Activated naive CD4-positive, alpha-beta T cell treated with anti-CD3 and anti-CD28 coated beads, Interleukin-2, amount 50 U/mL, for 72 hours (primary cell): ENCODE measurements at places on chromosomes 16 and 17. TPM values are rescaled to one million over a fixed set of nuclear protein-coding genes. Genes with fewer than 3 reads are reported as not detected.

GRCh38 chr17:41647940-41648410 lies 23.6 kb upstream of the KRT17 start:
- DNase-seq = peak; percentile 83

DNA sequence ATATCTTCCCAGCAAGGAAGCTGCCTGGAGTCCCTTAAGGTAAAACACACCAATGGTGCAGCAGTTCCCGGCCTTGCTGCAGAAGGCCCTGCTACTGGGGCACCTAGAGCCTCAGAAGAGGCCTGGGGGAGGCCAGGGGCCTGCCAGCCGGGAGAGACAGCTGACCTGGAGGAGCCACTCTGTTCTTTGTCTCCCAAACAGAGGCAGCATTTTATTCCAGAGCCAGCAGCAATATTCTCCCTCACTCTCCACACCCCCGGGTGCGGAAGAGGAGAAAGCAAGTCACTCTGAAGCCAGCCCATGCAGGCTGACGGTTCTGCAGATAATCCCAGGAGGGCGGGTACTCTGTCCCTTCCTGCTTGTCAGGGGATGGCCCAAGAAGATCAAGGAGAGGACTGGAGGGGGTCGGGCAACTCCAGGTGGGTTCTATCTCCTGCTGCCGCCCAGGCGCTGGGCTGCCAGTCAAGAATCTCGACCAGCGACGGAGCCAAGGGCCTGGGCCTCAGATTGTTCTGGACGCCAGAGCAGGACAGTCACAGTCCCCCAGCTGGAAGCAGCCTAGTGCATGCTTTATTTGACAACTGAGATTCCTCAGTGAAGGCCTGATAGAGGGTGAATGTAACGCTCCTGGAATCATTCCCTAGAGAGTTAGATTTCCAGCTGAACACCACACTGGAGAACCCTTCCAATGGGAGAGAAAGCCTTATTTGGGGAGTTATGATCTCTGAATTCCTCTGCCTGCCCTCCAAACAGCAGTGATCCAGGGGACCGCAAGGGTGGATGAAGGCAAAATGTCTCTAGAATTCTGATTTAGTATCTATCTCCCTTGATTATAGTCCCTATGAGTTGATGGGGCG lies 1.1 kb upstream of the KIFC3 start:
- DNase-seq = no peak

- no peak for DNase-seq
Measured at GRCh38 chr17:31835984-31836383, 23.1 kb downstream of the COPRS start.

DNA sequence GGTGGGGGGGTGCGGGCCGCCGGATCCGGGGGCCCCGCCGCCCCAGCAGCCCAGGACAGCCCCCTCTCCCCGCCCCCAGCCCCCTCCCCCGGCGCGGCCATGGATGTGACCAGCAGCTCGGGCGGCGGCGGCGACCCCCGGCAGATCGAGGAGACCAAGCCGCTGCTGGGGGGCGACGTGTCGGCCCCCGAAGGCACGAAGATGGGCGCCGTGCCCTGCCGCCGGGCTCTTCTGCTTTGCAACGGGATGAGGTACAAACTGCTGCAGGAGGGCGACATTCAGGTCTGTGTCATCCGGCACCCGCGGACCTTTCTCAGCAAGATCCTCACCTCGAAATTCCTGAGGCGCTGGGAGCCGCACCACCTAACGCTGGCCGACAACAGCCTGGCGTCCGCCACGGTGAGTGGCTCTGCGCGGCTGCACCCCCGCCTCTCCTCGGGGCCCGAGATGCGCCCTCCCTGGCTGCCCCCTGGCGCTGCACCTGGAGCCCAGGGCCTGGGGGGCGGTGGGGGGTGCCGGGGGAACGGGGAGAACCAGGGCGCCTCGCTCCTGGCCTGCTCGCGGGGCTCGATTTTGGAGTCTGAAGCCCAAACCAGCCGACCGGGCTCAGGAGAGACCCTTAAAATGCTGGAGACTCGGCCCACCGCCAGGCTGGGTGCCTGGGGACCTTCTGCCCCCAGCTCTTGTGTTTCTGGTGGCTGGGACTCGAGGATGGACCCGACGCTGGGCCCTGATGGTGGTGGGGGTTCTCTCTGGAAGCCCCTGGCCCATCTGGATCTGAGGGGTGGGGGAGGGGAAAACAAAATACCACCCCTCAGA lies 744 bp downstream of the CMIP start:
- peak; percentile 59 for DNase-seq

GRCh38 chr17:2214047-2214928 lies 89.3 kb downstream of the SMG6 start:
- no peak for DNase-seq

DNA sequence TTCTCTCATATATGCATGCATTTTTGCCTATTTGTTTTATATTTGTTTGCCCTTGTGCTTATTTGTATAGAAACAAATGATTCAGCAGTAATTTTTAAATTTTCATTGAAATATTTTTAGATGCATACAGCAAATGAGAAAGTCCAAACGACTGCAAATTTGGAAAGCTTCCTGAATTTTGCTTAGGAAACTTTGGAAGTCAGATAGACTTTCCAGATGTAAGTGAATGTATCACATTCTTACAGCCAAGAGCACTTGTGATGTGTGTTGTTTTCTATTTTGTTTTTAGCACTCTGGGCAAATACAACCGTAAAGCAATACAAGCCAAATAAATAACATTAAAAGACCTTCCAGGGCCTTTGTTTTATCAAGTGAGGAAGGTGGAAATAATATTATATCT lies 680.8 kb upstream of the CDH8 start:
- no peak for DNase-seq

The GDPD1 gene
- total RNA-seq = 3.7 TPM
